ENCODE measurements at places on chromosomes 6 and 20.

- no peak for DNase-seq
Measured at GRCh38 chr20:36035745-36036144, 67.4 kb downstream of the CNBD2 start.

- no peak for DNase-seq
Measured at GRCh38 chr6:93566285-93566684, 146.9 kb upstream of the EPHA7 start.

GRCh38 chr6:125994670-125995488, 8.5 kb downstream of the TRMT11 start:
- DNase-seq = no peak

- no peak for DNase-seq
Measured at GRCh38 chr20:4708036-4708435, 13.7 kb upstream of the PRND start.

GRCh38 chr6:11700118-11700718, 78.4 kb downstream of the ADTRP start:
- no peak for DNase-seq

DNA sequence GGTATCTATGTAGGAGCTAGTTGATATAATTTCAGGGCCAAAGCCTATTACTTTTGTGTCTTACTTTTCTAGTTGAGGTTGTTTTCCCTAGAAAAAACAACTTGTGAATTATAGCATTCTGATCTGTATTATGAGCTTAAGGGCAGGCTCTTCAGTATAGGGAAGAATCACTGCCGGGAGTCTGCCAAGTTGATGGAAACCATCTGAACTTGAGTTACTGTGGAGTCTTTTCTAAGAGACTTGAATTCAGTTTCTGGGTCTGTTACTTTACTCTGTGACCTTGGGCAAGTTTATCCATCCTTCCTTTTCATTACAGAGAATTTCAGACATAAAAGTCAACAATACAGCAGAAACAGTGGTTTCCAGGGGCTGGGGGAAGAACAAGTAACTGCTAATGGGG, 2.1 kb upstream of the CASS4 start:
- DNase-seq = no peak

- peak; percentile 85 for DNase-seq
Measured at GRCh38 chr6:130587778-130588520, 222.1 kb downstream of the TMEM200A start.

DNA sequence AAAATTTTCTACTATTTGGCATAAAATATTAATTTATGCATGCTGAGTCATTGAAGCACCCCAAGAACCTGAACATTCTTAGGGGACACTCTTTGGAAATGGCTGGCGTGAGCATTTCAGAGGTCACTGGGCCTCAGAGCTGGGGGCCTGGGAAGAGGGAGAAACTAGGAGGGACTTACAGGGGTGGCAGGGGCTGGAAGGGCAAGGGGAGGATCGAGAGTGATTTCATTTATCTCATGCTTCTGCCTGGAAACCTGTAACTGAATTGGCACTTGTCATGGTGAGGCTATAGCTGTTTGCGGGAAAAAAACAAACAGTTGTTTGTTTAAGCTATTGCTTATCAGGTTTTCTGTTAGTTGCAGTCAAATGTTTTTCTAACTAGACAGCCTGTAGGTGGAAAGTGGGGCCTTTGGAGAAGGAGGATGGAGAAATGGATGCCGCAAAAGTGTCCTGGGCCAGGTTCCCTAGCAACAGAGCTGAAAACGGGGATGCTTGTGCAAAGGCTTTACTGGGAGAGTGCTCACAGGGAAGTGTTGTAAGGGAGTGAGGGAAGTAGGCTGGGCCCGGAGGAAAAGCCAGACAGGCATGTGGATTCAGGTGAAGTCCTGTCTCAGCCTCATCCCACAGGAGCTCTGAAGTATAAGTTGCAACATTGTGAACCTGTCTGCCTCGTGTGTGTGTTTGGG, 36.4 kb upstream of the KAT14 start:
- no peak for DNase-seq

GRCh38 chr20:57350081-57350710, 859 bp upstream of the RAE1 start:
- no peak for DNase-seq

- DNase-seq = peak; percentile 35
Measured at GRCh38 chr20:25057234-25058050, 497 bp downstream of the ACSS1 start.

GRCh38 chr20:25346349-25346748, 44.3 kb downstream of the ABHD12 start:
- no peak for DNase-seq

- no peak for DNase-seq
Measured at GRCh38 chr6:4398791-4399190, 263.4 kb upstream of the ECI2 start.

GRCh38 chr6:54267798-54268197, 40.4 kb upstream of the TINAG start:
- DNase-seq = no peak

GRCh38 chr6:154341871-154342270, 14.7 kb downstream of the IPCEF1 start:
- no peak for DNase-seq

DNA sequence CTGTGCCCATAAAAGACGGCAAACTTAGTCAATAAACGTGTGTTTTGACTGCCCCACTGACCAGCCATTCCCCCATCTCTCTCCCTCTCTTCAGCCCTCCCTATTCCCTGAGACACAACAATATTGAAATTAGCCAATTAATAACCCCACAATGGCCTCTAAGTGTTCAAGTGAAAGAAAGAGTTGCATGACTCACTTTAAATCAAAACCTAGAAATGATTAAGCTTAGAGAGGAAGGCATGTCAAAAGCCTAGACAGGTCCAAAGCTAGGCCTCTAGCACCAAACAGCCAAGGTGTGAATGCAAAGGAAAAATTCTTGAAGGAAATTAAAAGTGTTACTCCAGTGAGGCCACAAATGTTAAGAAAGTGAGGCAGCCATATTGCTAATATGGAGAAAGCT, 261.6 kb upstream of the TBX18 start:
- DNase-seq = no peak

- no peak for DNase-seq
Measured at GRCh38 chr20:39661833-39662232, 699.7 kb downstream of the DHX35 start.

GRCh38 chr20:57596998-57597939, 23.0 kb downstream of the ZBP1 start:
- DNase-seq = no peak

GRCh38 chr6:14559746-14560536, 442.4 kb downstream of the CD83 start:
- no peak for DNase-seq

DNA sequence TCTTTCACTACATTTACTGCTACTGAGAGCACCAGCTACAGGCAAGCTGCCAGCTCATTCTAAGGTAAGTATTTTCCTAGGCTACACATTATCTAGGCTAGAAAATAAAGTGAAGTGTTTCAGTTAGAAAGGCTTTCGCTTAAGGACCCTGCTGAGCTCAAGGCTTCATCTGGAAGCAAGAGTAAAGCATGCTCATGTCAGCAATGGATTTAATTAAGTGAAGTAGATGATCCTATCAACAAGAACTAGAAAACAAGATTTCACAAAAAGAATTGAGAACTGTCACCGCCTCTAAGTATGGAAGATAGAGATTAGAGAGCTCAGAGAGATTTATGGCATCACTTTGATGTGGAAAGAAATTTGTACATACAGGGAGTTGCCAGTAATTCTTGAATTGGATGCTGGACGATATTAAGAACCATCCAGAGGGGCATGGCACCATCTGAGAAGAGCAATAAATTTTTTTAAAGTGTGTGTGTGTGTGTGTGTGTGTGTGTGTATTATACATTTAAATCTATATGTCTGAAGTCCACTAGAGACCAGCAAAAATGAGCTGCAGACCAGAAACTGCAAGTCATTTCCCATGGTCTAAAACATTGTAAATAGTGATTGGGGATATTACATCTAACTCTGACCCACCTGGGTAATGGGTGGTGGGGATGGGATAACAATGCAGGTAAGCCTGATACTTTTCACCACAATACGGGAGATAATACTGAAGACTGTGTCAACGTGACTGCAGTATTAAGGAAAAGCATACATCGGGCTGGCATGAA, 105.2 kb upstream of the MAP7 start:
- DNase-seq = no peak

DNA sequence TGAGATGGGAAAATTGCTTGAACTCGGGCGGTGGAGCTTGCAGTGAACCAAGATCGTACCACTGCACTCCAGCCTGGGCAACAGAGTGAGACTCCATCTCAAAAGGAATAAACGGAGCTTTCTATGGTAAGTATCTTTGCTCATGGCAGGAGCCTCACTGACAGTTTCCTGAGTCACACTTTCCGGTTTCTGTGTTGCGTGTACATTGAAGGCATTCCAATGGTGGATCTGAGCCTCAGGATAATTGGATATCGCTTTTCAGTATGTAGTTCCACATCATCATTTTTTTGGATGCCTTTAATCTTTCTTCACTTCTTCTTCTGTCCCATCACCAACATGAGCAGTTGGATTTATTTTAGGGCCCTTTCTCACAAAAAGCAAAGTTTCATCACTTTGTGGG, 28.6 kb upstream of the GTSF1L start:
- no peak for DNase-seq

DNA sequence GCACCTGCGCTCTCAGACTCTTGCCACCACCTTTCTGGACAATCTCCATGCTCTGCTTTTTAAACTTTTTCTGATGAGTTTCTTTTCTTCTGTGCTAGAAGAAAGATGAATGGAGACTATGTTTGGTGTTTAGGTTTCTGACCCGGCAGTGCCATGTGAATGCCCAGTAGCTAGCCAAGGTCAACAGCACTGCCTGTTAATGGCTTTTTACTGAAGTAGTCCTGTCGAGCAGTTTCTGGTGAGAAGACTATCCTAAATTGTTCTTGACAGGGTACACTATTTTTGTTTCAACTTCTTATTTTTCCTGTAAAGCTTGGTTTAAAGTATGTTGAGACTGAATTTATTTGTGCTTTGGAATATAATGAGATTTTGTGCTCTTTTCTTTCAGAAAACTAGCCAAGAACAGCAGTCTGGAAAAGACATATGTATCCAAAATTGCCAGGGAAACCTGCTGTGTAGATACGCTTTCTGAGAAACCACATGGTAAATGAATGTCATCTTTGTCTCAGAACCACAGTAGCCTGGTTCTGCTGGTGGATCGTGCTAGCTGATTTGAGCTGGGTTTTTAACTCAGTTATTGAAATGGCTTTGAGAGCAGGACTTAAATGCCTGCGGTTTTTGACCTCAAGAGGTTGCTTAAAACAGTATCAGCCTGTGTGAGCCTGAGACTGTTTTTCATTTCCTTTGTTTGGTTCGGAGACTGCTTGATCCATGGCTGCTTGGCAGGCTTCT, 48.1 kb downstream of the KCNS1 start:
- no peak for DNase-seq

GRCh38 chr20:9323622-9324021, 190.8 kb upstream of the LAMP5 start:
- DNase-seq = no peak

GRCh38 chr20:19775353-19776253, 17.5 kb downstream of the RIN2 start:
- no peak for DNase-seq

- no peak for DNase-seq
Measured at GRCh38 chr20:958936-959815, 42.9 kb downstream of the RSPO4 start.

DNA sequence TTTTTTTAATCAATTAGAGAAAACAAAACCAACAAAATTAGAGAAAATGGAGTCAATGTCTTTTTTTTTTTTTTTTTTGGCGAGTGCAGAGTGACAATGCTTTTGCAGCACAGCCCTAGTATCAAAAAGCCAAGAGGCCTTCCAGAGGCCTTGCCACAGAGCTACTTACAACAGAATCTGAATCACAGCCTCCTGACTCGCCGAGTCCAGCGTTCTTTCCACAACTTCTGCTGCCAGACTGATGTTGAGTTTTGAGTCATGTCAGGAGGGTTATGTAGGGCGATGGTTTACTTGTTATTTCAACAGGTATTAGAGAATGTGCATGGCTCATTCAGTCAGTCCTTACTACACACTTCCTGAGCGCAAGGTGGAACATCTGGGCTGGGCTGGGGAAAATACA, 88.6 kb downstream of the FNDC1 start:
- no peak for DNase-seq
